Iris pigment epithelial cell (primary cell): ENCODE measurements at places on chromosomes 12 and 14.
A peak's percentile ranks its signal among the peaks of the same experiment; 100 is the strongest.

DNA sequence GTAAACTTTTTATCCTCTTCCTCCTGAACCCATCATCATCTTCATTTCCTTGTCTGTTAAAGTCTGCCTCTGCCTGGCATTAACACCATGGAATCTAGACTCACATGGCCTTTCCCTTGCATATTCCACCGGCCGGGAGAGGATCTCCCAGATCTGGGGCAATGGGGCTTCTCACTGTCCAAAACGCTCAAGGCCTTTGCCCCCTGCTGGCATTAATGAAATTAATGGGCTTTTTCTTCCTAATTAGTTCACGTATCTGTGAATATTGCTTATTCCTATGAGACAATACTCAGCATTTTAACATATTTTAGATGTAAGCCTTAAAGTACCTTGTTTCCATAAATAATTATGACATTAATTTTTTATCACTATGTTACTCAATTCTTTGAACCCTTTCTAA is 42.9 kb upstream of the CAPRIN2 start:
- no peak for DNase-seq

GRCh38 chr14:98728024-98728423 is 544.0 kb downstream of the BCL11B start:
- no peak for DNase-seq

- peak; percentile 80 for DNase-seq
Measured at GRCh38 chr12:50017641-50018040, 7.7 kb downstream of the RACGAP1 start.

- peak; percentile 57 for DNase-seq
Measured at GRCh38 chr14:22338917-22339715, 249.9 kb downstream of the DAD1 start.

DNA sequence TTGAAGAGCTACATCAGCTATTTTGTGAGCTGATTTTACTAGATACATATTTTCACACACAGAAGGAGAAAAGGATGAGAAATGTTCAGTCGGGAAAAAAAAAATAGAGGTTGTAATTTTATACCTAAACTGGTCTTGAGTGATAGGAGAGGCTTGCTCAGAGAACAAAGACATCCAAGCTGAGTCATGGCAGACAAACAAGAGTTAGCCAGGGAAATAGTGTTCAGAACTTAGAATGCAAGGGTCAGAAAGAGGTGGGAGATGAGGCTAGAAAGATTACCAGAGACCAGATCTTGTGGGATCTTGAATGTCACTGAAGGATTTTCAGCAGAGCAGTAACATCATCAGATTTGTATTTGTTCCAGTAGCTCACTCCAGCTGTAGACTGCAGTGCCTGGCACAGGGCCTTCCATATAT is 121.9 kb upstream of the ATF1 start:
- DNase-seq: peak; percentile 97

DNA sequence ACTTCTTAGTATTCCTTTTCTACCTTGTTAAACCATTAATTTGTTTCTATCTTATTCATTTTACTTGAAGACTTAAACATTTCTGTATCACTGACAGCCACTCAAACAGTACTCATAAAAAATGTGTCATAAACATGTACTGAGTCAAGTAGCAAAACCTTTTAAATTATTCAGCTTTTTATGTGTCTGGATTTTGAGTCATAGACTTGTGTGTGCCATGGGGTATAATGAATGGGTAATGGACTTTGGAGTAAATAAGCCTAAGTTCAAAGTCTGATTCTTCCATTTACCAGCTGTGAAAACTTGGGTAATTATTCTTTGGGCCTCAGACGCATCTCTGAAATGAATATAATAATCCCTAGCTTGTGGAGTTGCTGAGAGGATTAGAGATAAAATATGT is 199.0 kb downstream of the RAD51B start:
- DNase-seq: no peak

DNA sequence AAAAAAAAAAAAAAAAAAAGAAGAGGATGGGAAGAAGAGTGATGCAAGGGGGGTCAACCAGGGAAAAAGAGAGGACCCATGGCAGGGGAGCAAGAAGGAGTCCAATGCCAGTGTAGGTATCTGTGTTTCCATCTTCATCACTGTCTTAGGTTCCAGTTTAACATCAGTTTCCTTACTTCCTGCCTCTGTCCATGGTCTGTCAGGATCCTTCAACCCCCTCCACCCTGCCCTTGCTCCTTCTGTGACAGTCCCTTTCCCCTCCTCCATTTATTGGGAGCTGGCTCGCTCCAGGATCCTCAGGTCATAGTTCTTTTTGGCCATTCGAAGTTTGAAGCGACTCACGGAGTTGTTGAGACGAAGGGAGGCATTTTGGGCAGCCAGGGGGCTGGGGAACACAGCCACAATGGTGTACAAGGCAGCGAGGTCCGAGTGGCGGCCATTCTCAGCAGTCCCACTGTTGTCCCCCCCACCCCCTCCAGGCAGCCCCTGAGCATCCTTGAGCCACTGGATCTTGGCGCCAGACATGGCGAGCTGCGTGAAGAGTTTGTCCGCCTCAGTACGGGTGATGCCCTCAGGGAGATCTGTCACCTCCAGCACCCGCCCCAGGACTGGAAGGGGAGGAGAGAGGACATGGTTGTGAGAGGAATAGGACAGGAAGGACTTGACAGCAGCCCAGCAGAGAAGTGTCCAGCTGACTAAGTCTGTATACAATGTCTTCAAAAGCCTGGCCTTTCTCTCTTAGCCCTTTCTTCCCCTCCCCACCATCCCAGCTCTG is 3.7 kb upstream of the STAC3 start:
- DNase-seq: no peak

- DNase-seq: no peak
Measured at GRCh38 chr12:77594366-77594765, 236.3 kb upstream of the NAV3 start.

DNA sequence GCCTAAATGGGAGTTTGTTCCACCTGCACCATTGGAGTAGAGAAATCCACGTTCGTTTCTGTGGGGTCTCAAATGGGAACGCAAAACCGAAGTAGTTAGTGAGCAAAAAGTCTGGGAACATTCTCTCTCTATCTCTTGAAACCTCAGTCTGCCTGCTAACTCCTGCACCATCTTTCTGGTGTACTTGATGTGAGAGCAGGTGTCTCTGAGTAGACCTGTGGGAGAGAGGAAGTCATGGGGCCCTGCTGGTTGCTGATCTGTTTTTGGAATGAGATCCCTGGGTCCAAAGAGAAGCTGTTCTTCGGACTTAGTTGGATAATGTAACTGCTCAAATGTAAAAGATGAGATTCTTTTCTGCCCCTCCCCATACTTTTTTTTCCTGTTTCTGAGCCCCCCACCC is 57.3 kb downstream of the MAX start:
- no peak for DNase-seq
